Femur (tissue), 1 donor: ENCODE measurements at places on chromosomes 6 and 20.

- DNase-seq = peak; percentile 70
These were observed 105.0 kb downstream of the PREX1 start for GRCh38 chr20:48722737-48723191.

GRCh38 chr6:170255426-170256125, 35.3 kb downstream of the DLL1 start:
- DNase-seq = no peak

- DNase-seq = peak; percentile 55
These were observed 631 bp downstream of the MDGA1 start for GRCh38 chr6:37696841-37697662.

- DNase-seq = no peak
These were observed 38.3 kb upstream of the DUSP22 start for GRCh38 chr6:254016-254415.

DNA sequence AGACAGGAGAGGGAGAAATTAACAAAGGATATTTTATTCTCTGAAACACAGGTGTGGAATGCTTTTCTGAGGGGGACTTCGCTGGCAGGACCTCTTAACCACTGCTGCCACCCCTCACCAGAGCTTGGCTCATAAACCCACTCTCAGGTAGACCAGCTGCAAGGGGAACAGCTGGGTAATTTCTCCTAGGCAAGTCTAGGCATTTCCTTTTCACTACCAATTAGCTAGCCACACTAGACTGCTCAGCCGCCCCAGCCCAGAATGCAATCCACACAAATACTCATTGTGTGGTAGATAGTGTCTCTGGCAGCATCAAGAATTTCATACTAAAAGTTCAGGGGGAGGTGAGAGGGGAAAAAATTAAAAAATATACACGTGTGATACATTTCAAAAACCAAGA, 267.6 kb upstream of the ID4 start:
- DNase-seq = no peak

DNA sequence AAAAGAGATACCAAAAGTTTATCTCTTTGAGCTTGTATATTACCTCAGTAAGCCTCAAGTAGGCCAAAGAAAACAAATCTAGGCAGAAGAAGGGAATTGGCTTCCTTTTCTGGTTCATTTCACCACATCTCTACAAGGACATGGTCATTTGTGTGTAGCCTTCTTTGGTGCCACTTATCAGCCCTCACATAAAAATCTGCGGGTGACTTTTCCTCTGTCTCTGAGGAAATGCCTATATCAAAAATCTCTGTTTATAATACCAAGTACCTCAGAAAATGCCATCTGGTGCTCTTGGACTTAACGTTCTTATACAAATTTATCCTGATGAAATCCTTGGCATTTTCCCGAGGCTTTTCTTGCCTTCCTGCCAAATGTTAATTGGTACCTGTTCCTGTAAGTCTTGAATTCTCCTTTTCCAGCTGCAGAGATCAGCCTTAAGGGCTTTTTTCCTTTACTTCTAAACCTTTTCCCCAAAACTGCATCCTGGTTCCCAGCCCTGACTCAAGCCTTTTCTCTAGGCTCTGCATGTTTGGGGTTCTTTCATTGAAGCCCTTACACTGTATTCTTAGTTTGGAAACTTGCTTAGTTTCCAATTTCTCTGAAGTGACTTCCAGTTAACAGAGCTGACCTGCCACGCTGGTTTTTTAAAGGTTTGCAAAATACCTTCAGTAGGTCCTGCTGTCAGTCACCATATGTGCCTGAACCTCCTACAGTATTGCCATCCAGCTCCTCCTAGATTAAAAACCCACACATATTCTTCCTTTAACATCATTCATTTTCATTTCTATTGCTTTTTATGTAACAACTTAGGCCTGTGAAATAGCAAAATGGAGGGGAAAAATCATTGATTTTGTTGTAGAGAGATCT, 191.2 kb upstream of the PREP start:
- no peak for DNase-seq

GRCh38 chr6:45514454-45515230, 136.9 kb upstream of the SUPT3H start:
- no peak for DNase-seq

- DNase-seq = no peak
These were observed 35.2 kb downstream of the XRN2 start for GRCh38 chr20:21338291-21338690.

- DNase-seq = no peak
These were observed 246.3 kb upstream of the PREP start for GRCh38 chr6:105649192-105649591.

DNA sequence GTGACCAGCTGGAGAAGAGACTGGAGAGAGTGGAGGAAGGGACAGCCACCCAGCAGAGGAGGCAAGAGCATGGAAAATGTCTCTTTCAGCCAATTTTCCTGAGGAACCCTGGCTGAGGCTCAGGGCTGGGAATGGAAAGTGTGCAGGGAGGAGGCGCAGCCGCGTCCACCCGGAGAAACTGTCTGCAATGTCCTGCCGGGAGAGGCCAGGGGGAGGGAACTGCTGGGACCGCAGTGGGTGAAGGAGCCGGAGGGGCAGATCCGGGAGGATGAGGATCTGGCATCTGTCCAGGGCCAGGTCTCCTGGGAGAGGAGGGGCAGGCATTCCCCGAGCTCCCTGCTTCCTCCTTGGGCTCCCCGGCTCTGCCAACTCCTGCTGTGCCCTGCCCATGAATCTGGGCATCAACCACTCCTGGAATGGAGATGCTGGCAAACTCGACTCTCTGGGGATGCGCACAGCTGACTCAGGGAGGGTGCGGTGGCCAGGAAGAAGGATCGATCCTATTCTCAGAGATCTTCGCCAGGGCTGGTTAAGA, 17.4 kb upstream of the HM13 start:
- peak; percentile 91 for DNase-seq

DNA sequence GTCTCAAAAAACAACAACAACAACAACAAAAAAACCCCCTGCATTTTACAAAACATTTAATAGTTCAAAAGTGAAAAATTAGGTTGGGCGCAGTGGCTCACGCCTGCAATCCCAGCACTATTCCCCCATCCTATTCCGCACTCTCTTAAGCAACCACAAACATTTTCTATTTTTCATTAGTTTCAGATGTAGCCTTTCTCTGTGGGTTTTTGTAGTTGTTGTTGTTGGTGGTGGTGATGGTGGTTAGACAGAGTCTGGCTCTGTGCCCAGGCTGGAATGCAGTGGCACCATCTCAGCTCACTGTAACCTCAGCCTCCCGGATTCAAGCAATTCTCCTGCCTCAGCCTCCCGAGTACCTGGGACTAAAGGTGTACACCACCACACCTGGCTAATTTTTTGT, 6.4 kb upstream of the GMNN start:
- no peak for DNase-seq

- no peak for DNase-seq
These were observed 76.8 kb upstream of the ARMC2 start for GRCh38 chr6:108771421-108771820.

GRCh38 chr6:64622944-64623343, 987.3 kb downstream of the PHF3 start:
- no peak for DNase-seq

DNA sequence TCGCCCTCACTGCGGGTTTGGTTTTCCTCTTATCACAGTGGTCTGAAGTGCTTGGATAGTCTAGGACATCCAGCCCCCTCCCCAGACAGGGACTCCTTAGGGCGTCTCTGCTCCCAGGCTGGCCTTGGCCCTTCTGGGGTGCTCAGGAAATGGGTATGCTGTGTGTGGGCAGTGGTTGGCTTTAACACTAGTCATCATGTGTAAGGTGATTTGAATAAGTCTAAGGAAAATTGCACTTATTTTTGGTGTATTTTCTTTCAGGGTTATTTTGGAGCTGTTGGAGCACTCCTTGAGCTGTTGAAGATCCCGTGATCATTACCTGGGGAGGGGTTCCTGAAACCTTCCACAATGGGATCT, 33.8 kb downstream of the PANK2 start:
- no peak for DNase-seq

GRCh38 chr6:26234421-26235301, 130.3 kb upstream of the BTN3A2 start:
- peak; percentile 93 for DNase-seq

DNA sequence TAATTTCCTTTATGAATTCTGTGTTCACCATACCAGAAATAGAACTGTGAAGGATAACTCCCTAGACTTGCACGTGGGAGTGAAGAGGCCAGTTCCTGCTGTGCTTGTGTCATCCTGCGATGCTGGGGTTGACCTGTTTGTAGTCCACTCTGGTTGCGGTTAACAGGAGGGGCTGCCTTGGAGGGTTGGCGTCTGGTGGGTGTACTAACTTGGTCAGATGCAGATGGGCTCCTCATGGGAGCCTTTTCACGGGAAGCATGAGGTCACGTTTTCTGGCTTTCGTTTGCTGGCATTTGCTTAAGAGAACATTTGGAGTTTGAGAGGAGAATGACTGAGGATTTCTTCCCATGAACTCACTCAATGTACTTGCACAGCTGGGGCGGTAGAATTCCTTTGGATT, 41.2 kb downstream of the IGF2R start:
- peak; percentile 87 for DNase-seq

DNA sequence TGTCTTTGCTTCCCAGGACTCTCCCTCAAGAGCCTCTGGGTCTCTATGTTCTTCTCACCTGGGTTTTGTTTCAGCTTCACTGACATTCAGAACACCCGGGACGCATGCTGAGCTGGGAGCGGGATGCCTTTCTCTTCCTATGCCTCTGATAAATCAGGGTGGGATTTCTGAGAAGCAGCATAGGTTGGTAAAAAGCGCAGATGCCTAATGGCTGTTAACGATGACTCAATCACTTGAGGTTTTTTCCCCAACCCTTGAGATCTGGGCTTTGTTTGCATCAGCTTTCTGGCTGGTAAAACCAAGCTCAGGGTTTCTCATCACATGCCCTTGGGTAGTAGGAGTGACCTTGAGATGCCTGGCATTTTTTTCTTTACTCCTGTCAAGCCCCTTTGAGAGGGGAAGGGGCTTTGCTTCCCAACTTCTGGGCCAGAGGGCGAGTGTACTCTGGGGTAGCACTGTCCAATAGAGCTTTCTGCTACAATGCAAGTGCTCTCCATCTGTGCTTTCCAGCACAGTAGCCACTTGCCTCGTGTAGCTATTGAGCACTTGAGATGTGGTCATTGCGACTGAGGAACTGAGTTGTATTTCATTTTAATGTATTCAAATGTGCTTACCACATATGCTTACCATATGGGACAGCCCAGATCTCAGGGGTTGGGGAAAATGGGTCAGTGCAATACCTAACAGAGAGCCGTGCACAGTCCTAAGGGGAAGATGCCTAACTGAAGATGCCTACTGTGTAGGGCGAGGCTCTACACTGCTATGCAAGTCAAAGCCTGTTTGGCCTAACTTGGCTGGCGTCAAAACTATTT, 69.1 kb downstream of the PPP1R14C start:
- DNase-seq = no peak

GRCh38 chr6:1287103-1287591, 24.8 kb upstream of the FOXQ1 start:
- DNase-seq = no peak

DNA sequence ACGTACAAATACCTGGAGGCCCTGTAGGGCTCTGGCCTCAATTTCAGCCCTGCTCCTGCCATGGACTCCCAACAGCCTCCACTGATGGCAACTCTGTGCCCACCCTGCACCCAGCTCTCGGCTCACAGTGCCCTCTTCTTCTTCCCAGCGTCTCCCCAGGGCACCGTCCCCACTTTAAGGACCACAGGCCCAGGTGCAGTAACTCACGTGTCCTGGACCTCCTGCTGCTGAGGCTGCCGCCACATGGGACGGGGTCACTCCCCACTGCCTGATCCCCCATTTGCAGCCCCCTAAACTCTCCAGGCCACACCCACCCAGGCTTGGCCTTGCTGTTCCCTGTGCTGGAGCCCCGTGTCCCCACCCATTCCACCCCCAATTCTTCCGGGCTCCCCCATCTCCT, 223.4 kb downstream of the PREX1 start:
- no peak for DNase-seq

GRCh38 chr6:111870051-111870741, 3.1 kb downstream of the FYN start:
- DNase-seq = no peak

GRCh38 chr20:3885715-3886114, 3.5 kb upstream of the PANK2 start:
- no peak for DNase-seq

GRCh38 chr6:84123186-84123585, 89.6 kb downstream of the MRAP2 start:
- no peak for DNase-seq

DNA sequence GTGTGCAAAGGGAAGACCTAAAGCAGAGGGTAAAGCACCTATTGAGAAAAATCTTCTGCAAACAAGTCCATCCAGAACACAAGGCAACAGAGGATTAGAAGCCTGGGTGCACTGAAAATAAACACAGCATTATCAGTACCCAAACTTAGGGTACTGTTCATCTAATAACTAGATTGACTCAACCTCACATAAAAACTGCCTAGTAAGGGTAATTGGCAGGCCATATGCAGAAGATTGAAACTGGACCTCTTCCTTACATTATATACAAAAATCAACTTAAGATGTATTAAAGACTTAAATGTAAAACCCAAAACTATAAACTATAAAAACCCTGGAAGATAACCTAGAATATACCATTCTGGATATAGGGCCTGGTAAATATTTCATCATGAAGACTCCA, 91.2 kb upstream of the SIRPG start:
- no peak for DNase-seq

- DNase-seq = no peak
These were observed 40.4 kb upstream of the TBC1D7 start for GRCh38 chr6:13368731-13369115.

DNA sequence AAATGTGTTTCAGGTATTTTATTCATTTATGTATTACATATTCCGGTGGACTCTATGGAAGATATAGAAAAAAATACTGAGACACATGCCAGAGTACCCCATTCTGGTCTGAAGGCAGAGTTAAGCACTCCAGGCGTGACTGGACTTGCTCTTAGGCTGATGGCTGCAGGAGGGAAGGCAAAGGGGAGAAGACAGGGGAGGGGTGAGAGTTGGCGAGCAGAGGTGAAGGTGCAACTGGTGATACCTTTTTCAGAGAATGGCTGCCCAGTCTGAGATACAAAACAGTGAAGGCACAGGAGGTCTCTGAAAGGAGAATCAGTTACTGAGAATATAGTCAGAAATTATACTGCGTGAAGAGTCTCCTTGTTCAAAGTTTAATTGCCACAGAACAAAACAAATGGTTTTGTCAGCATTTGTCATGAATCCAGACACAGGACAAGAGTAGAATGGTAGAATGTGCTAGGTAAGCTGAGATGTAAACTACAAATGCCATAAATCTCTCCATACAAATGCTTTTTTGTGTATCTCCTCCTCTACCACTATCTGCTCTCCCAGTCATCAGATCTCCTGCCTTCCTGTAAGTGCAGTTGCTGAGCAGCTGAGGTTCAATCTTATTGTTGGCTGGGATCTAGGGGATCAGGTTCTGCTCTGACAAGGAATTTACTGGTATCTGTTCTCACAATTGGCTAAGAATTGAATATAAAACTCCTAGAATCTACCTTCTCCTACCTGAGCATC, 104.2 kb upstream of the DST start:
- no peak for DNase-seq

GRCh38 chr20:63259734-63260460, 5.6 kb upstream of the NKAIN4 start:
- no peak for DNase-seq

GRCh38 chr6:108862479-108863191, 14.4 kb downstream of the ARMC2 start:
- no peak for DNase-seq

GRCh38 chr6:132728616-132729015, 14.8 kb upstream of the VNN1 start:
- no peak for DNase-seq

- no peak for DNase-seq
These were observed 353.4 kb downstream of the EPM2A start for GRCh38 chr6:145381941-145382340.

- DNase-seq = no peak
These were observed 14.5 kb downstream of the STX16 start for GRCh38 chr20:58665606-58666005.

- DNase-seq = no peak
These were observed 535.1 kb downstream of the BCKDHB start for GRCh38 chr6:80641591-80641990.
